ENCODE measurements at places on chromosomes 3 and 15.

GRCh38 chr3:181330821-181331563, 341.5 kb upstream of the DNAJC19 start:
- no peak for DNase-seq

DNA sequence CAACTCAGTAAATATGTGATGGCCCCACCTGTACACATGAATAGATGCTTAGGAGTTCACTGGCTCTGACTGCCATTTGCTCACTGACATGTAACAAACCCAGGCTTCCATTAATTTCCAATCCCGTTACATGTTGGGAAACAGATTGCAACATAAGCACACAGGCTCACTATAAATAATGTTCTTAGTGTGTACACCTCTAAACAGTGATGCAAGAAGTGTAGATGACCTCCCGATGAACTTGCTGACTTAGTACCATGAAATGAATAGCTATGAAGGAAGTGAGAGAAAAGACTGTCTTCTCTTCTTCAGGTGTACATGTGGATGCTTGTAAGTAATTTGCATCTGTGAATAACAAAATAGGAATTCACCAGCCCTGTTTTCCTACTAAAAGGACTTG, 21.4 kb upstream of the FSIP1 start:
- DNase-seq: no peak

GRCh38 chr3:45580112-45580765, 14.3 kb upstream of the LIMD1 start:
- no peak for DNase-seq

- no peak for DNase-seq
These were observed 4.7 kb upstream of the THSD4 start for GRCh38 chr15:71110405-71111180.

GRCh38 chr3:38980938-38981337, 70.8 kb downstream of the SCN11A start:
- no peak for DNase-seq

DNA sequence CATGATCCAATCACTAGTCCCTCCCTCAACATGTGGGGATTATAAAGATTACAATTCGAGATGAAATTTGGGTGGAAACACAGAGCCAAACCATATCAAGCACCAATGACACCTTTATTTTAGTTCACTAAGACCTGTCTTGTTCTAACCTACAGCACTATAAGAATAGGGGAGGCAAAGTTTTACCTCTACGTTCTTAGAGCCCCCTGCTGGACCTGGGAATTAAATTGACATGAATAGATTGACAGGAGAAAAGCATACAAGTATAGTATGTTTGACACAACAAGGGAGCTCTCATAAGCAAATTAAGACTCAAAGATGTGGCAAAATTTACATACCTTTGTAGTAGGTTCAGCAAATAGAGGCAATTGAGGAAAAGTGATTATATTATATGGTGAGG, 974.4 kb upstream of the ALCAM start:
- no peak for DNase-seq

DNA sequence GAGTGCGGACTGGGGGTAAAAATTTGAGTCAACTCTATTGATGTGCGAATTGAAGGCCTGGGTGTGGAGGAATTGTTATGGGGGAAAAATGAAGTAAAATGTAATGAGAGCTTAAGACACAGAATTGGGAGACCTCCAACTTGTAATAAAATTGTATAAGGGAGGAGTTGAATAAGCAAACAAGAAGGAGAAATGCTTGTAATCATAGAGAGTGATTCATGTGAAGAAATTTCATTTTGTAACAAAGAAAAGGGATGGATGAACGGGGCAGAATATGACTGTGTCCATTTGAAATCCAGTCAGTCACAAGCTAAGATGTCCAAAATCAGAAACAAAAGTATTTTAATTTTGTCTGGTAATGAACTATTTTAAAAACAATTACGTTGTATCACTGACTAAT, 552.3 kb downstream of the NAALADL2 start:
- no peak for DNase-seq

DNA sequence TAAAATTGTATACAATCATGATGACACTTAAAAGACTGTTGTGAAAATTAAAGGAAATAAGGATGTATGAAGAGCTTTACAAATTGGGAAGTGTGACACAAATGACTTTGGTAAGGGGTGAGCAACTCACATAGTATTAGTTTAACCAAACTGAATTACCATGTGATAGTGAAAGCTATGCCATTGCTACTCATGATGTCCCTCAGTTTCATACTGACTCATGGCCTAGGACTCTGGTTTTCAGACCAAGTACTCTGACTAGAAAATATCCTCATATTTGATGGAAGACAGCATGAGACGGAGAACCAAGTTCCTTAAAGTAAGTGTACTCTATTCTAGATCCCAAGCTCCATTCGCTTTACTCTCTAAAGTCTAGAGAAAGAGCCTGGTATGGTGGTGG, 203.2 kb upstream of the ICE2 start:
- DNase-seq: no peak

GRCh38 chr15:66621491-66622467, 56.0 kb upstream of the LCTL start:
- no peak for DNase-seq

DNA sequence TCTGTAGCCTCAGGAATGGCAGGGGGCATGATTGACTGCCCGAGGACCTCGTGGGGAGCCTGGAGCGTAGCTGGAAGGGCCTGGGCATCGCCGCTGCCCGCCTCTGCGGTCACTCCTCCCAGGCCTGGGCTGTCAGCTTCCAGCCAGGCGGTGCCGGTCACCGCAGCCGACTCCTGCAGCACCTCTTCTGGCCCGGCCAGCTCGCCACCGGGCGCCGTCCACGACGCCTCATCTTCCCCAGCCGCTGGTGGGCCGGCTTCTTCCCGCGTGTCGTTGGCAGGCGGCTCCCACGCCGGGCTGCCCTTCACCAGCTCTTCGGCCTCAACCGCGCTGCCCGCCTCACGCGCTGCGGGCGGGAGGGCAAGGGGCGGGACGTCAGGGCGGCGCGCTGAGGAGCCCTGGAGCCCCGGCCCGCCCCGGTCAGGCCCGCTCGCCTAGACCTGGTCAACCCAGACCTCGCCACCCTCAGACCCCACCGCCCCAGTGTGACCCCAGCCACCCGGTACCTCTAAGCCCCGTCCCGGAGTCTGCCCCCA, 1.0 kb downstream of the CSPG5 start:
- DNase-seq: no peak

GRCh38 chr3:31106912-31107311, 212.5 kb upstream of the GADL1 start:
- DNase-seq: no peak

DNA sequence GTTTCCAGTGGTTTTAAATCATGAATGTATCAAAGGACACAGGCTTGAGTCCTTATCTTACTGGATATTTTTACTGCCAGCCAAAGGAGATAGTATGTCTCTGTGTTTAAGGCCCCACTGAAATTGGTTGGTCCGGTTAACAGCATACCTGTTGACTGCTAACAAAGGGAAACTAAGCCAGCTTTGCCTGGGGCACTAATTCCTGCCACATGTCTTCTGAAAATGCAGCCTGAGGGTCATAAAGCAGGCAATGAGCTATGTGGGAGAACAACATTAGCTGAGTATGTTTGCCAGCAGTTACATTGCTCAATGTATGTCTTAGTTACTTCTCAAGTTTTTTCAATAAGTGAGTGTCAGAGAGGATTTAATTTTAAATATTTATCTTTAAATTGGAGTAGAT, 12.4 kb downstream of the PLS1 start:
- DNase-seq: no peak

- no peak for DNase-seq
These were observed 5.3 kb downstream of the TUBGCP4 start for GRCh38 chr15:43376017-43376705.

GRCh38 chr3:133984975-133985374, 44.8 kb downstream of the SLCO2A1 start:
- no peak for DNase-seq

DNA sequence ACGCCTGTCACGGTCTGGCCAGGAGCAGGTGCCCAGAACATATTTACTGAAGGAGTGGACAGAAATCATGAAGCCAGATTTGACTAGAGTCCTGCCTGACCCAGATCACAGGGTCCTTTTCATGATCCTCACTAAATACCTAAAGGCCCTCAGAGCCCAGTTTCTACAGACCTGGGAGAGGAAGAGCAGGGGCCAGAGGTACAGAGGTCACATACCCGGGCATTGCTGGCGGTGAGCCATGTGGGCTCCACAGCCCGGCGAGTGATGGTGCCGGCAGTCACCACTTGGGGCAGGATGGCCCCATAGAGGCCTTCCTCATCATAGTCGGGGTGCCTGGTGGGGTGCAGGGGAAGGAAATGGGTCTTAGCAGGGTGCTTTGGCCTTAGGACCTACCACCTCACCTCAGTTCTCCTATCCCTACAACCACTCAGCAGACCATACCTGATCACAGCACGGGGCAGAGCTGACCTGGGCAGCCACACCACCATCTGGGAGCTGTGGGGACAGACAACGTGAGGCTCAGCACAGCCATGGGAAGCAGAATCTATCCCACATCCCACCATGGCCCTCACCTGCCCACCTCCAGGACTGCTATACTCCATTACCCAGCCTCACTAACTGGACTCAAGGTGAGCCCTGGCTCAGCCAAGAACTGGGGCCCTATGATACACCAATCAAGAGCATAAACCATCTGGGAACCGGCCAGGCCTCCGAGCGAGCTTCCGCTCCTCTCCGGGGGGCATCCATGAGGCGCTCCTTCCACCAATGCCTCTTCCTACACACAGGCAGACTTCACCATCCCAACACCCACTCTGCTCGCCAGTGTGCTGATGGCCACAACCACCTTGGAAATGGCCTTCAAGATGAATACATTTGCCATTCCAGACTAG, 12.9 kb downstream of the POLG start:
- DNase-seq: no peak

- DNase-seq: no peak
These were observed 542 bp upstream of the MEIS2 start for GRCh38 chr15:37100966-37101215.

- DNase-seq: no peak
These were observed 14.9 kb upstream of the C3orf80 start for GRCh38 chr3:160210341-160210740.

DNA sequence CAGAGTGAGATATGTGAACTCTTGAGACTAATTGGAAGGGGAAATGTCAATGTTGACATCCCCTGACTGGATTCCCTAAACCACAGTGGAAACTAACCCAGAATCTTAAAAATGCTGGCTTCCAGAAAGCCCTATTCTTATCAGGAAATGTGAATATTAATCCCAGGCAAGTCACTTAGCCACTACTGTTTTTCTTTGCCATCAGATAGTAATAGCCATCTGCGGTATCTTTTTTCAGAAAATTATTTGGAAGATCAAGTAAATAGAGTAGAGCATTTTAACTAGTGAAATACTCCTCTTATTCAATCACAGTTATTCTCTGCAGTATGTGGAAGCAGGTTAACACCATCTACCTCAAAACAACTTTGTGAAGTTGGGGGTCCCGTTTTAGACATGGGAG, 318.9 kb downstream of the RORA start:
- no peak for DNase-seq

GRCh38 chr15:94576889-94577533, 345.6 kb downstream of the MCTP2 start:
- no peak for DNase-seq

GRCh38 chr3:186456731-186457191, 87.4 kb downstream of the CRYGS start:
- DNase-seq: no peak

- DNase-seq: no peak
These were observed 103.7 kb downstream of the P3H2 start for GRCh38 chr3:190016966-190017365.

DNA sequence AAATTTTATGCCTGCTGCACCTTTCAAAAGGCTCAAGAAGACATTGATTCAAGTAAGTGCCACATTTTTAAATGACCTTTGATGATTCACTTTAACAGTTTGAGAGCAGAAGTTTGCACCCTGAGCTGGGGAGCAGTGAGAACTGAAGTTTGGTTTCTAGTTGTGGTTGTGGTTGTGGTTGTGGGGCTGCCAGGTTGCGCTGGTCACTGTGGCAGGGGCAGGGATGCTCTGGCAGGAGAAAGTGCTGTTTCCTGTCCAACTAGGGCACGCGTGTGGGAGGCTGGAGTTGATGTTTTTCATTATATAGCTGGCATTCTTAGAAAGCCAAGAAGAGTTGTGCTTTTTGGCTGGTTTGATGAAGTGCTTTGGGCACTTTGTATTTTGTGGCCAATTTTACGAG, 339.7 kb upstream of the NR2F2 start:
- no peak for DNase-seq

GRCh38 chr15:34436956-34437442, 609 bp downstream of the GOLGA8A start:
- DNase-seq: peak; percentile 51

DNA sequence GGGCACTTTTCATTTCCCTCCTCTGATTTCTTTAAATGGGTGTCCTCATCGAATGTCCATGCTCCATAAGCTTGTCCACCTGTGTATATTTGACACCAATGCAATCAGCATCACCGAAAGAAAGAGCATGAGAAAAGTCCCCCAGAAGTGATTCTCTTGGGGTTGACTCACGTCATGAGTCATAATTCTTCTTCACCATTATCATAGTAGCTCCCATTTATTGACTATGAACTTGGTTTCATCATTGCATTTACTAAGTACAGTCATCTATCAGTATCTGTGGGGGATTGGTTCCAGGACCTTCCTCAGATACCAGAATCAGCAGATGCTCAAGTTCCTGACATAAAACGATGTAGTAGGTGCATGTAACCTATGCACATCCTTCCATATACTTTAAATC, 372.5 kb upstream of the CFAP20DC start:
- no peak for DNase-seq

- DNase-seq: no peak
These were observed 55.9 kb upstream of the NR2C2 start for GRCh38 chr3:14891135-14892132.

DNA sequence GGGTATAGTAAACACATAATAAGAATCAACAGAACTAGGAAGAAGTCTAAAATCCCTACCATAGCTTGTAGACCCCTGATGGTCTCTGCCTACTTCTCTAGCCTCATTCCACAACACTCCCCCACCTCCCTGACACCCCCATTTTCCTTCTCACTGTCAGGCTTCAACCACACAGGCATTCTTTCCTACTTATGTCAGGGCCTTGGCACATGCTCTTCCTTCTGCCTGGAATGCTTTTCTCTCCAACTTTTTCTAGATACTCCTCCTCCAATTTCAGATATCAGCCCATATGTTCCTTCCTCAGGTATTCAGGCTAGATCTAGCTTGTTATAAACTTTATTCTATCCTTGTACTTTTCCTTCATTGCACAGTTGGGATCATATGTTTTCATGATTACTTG, 106.0 kb upstream of the MRPL3 start:
- no peak for DNase-seq

- DNase-seq: no peak
These were observed 107.5 kb downstream of the EOMES start for GRCh38 chr3:27614592-27614991.

DNA sequence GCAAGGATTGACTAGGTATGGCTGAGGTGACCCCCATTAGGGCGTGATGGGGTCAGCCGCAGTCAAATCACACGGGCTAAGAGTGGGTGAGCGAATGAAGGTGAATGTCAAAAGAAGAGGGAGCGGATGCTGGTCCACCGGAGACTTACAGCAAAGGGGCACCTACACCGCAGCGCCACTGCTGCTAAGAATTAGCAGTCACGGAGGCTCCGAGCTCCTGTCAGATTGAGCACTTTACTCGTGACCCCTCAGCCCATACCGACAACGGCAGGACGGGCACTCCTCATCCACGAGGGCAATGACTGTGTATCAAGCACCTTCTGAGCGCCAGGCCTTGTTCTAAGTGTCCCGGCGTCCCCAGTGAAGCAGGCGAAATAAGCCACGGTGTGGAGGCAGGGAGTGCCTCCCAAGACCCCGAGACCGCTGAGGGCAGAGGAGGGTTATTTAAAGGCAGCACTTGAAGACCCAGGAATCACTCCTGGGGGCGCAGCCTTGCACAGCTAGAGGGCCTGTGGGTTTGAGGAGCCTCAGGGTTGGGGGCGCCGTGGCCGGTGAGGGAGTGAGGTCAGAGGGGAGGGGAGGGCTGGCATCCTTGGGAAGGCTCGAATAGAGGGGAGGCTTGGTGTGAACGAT, 61.6 kb upstream of the GATA2 start:
- no peak for DNase-seq
